ENCODE measurements at places on chromosomes 13 and 19.

DNA sequence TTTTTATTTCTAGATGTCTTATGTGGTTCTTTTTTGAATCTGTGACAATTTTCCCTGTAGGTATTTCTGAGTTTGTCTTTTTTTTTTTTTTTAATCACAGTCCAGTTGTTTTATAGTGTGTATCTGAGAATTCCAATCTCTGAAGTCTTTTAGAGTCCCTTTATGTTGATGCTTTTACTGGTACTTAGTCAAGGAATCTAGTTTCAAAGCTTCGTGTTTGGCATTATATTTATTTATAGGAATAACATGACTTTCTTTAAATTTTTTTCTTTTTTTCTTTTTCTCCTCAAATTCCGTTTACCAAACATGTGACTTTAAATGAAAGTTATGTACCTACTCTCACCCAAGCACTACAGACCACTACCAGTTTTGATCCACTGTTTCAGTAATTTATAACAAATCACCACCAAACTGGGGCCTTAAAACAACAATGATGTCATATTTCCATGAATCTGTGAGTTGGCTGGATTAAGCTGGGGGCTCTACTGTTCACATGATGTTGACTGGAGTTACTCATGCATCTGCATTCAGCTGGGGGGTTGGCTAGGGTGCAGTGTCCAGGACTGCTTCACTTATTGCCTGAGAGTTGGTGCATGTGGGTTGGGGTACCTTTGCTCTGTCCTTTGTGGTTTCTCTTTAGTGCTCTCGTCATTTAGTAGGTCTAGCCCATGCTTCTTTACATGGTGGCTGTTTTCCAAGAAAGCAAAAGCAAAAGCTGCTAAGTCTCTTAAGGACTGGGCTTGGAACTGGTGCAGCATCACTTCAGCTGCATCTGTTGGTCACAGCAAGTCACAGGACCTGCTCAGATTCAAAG lies 22.3 kb downstream of the KCTD4 start:
- no peak for DNase-seq

DNA sequence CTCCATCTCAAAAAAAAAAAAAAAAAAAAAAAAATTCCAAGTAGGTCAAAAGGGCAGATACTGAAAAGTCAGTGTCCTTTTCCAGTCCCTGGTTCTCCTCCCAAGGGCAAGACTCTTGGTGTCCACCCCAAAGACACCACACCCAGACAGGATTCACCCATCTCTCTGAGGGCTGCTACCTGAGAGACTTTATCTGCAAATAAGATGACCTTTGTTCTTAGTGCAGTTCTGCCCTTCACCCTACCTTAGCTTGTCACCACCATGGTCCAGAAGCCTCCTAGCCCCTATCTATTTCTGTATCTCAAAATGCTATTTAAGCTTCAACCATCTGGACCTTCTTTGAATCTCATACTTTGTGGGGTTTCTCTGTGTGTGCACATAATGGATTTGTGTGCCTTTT lies 4.2 kb upstream of the FBXO27 start:
- DNase-seq = no peak

DNA sequence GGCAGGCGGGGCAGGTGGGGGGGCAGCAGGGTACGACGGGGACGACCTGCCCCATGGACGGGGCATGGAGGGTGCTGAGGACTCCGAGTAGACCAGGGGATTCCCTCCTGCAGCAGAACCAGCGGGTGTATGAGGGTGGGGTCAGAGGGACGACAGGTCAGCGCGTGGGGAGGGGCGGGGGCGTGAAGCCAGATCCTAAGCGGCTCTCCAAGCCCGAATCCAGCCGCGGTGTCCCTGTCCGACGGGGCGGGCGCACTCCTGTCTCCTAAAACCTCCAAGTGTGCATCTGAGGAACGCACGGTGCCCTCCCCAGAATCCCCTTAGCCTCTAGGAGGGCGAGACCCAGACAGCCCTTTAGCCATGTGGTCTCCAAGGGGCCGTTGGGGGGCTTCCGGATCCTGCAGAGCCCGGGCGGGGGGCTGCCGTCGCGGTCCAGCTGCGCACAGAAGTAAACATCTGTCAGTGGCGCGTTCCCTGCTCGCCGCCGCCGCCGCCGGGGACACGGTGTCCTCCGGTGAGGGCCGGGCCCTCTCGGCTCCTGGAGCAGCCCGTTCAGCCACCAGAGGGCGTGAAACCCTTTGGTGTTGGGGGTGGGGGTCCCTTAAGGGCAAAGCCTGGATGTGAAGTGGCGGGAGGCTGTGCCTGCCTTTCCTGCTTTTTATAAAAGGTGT lies 730 bp downstream of the NRTN start:
- peak; percentile 50 for DNase-seq

DNA sequence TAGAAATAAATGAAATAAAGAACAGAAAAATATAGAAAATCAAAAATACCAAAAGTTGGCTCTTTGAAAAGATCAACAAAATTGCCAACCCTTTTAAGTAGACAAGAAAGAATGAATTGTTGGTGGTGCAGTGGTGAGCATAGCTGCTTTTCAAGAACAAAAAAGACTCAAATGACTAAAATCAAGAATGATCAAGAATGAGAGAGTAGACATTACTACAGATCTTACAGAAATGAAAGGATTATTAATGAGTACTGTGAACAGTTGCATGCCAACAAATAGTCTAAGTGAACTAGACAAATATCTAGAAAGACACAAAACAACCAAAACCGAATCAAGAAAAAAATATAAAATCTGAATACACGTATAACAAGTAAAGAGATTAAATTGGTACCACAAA lies 53.9 kb downstream of the FNDC3A start:
- no peak for DNase-seq

GRCh38 chr13:92838786-92839185 lies 387.8 kb upstream of the GPC6 start:
- DNase-seq = no peak

DNA sequence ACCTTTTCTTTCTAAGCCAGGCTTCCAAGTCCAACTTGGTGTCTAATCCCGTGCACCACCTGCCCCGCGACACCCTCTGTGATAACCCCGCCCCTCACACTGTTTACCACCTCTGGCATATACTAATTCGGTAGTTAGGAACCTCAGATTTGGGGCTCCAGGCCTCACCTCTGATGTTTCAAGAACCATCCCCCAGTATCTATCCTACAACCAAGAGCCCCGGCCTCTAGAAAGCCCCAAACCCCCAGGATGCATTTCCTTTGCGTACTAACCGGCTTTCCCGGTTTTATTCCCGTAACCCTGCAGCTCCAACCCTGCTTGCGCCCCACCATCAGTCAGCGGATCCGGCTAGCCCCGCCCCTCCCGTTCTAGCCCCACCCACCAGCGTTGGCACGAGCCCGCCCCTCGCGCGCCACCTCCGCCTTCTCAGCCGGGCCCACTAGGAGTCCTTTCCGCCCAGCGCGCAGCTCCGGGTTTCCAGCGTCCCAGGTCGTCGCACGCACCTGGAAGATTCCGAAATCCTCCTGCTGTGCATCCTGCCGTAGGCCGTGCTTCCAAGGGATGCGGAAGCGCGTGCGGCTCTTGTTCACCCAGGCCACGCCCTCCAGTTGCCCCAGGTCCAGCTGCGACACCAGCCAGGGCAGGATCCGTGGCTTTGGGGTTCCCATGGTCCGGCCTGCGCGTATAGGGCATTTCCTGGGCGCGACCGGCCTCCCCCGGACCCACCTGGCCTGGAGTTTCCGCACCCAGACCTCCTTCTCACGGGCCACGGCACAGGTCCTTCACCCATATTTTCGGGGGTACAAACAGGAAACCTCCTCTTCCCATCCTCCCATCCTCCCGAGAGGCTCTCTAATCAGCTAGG lies 1.3 kb downstream of the IRF3 start:
- peak; percentile 96 for DNase-seq

- DNase-seq = no peak
These were observed 251.3 kb downstream of the MAB21L1 start for GRCh38 chr13:35225159-35225558.

DNA sequence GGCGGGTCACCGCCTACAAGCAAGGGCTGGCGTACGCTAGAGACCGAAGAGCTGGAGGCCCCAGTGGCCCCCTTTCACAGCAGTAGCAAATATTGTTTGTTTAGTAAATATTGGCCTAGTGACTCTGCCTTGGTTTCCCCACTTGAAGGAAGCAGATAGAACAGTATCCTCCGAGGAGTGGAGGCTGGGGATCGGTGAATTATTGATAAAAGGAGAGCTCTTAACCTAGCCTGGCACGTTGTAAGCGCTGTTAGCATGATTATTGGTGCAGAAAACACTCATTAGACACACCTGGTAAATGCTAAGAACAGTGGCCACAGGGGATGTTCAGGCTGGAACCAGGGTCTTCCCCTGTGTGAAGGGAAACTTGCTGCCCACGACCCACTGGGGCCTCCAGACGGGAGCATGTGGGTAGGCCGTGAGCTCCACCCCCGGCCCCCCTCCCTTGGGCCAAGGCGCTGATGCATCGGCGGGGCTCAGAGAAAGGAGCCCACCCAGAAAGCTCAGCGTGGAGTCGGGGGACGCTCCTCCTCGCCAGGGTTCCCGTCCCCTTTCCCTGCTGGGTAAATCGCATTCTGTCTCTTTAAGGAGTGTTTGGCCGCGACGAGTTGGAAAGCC lies 2.3 kb downstream of the IER2 start:
- peak; percentile 89 for DNase-seq

DNA sequence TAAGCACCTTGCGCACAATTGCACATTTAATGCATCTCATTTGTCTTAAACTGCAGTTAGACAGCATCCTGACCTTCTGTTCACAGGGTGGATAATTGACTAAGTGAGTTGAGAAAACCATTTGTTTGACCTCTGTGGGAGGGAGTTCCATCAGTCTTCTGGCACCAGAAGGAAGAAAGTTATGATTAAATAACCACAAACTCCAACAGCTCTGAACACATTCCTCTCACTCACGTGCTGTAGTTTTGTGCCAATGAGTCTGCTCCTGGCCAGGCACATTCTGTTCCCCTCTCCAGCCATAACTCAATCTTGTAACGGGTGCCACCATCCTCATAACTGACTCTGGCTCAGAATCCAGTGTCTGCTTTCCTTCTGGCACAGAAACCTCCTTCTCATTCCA lies 817.2 kb downstream of the SLITRK1 start:
- DNase-seq = no peak

- no peak for DNase-seq
These were observed 9.2 kb downstream of the ZNF627 start for GRCh38 chr19:11606484-11606883.

DNA sequence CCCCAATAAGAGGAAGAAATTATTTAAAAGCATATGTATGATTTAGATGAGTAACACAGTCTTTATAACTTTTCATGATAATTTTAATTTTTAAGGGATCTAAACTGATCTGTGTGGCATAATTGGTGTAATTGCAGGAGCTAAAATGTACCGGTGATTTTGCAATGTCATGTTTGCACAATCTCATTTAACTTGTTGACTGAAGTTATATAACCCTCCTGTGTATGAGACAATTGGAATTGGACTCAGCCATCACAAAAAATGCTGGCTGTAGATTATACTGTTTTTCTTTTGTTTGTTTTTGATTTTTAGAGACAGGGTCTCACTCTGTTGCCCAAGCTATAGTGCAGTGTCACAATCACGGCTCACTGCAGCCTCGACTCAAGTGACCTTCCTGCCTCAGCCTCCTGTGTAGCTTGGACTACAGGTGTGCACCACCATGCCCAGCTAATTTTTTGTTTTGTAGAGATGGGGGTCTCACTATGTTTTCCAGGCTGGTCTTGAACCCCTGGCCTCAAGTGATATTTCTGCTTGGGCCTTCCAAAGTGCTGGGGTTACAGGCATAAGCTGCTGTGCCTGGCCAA lies 26.1 kb downstream of the FGF9 start:
- no peak for DNase-seq
